ENCODE measurements at places on chromosomes 13 and 19.

- DNase-seq: no peak
Measured at GRCh38 chr19:21202865-21203494, 61.1 kb downstream of the ZNF431 start.

- DNase-seq: no peak
Measured at GRCh38 chr19:46197314-46198070, 32.0 kb upstream of the IGFL1 start.

- no peak for DNase-seq
Measured at GRCh38 chr13:68030152-68030809, 800.1 kb upstream of the PCDH9 start.

DNA sequence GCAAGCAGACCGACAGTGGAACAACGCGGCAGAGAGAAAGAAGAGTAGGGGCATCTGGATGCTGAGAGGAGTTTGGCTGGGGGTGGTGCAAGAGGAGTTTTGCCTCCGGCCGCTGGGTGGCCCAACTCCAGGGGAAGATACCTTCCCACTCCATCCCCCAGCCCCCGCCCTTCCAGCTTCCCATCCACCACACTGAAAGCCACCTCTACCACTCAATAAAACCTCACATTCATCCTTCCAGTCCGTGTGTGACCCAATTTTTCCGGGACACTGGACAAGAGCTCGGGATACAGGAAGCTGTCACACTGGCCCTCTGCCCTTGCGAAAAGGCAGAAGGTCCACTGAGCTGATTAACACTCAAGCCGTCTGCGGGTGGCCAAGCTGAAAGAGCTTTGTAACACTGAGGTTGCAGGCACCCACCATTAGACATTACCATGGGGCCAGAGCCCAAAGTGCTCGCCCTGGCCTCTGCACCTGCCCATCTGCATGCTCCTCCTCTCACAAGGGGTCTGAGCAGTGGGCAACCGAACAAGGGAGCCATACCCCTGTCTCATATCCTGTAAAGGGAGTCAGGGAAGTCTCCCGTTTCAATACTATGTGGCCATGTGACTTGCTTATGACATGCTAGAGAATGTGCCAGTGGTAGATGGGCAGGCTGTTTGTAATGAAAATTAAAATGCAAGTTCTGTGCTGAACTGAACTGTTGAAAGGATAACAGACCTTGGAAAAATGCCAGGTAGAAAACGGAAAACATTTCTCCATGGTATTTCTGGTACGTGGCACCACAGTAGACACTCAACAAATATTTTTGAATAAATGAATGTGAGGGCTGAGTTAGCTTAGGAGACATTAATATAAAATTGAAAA is 205.1 kb upstream of the STARD13 start:
- no peak for DNase-seq

GRCh38 chr13:48892688-48893075 is 83.0 kb upstream of the FNDC3A start:
- no peak for DNase-seq

DNA sequence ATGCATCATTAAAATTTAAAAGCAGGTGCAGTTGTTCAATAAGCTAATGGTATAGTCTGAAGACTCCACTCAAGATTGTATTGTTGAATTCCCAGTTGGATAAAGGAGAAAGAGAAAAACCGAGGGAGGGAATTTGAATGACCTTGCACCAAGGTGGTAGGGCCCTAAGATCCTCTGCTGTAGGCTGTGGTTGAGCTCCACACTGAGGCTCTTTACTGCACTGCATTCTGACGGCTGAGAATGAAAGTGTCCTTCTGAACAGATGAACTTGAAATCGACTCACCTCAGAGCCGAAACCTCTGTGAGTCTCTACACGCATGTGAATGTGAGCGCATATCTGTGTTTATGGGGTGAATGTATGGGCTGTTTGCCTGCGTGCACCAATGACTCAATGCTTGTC is 388.9 kb upstream of the DACH1 start:
- DNase-seq: no peak

GRCh38 chr19:41339936-41340335 is 13.8 kb downstream of the TGFB1 start:
- no peak for DNase-seq

DNA sequence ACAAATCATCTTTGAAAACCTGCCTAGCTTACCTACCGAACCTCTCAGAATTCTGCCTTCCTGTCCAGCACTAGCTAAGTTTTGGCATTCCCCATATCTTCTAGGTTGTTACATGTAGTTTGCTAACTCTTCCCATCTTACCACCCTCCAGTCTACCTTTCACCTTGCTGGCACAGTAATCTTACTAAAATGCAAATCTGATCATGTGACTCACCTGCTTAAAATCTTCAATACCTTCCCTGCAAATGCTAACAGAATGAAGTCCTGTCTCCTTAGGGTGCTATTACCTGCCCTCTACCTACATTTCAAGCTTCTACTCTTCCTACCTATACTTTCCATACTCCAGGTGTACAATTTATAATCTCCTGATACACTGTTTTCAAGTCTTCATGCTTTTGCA is 30.4 kb downstream of the INTS6 start:
- no peak for DNase-seq
